ENCODE measurements at places on chromosomes 6 and 20.

- DNase-seq = no peak
Observed at GRCh38 chr6:169253337-169254238, at the start of gene THBS2. THBS2 (minus strand) TSS chr6:169253846; CDS start chr6:169250784, 3,062 bp downstream.

GRCh38 chr6:2615251-2615650 is 135.5 kb downstream of the MYLK4 start:
- no peak for DNase-seq

- no peak for DNase-seq
Observed at GRCh38 chr6:134544737-134545136, 226.8 kb upstream of the SGK1 start.

- DNase-seq = no peak
Observed at GRCh38 chr6:128259029-128259724, 261.2 kb downstream of the PTPRK start.

GRCh38 chr6:39003072-39003471 is 45.5 kb upstream of the GLP1R start:
- no peak for DNase-seq

DNA sequence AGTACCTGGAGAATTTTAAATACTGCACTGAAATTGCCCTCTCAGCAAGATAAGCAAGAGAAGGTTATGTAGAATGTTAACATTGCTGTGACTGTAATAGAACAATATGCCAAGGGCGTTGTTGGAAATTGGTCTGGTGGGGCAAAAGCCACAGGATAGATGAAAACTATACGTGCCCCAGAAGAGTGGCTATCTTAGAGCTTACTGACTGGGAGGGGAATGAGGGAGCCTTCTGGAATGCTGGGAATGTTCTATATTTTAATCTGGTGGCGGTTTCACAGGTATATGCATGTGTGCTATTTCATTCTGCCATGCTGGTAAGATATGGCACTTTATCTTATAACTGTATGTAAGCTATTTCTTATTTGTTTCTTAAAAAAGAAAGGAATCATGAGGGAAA is 35.2 kb upstream of the YWHAB start:
- DNase-seq = no peak

GRCh38 chr6:1631251-1631650 is 21.5 kb downstream of the FOXC1 start:
- DNase-seq = no peak

- no peak for DNase-seq
Observed at GRCh38 chr20:17500271-17500670, 30.9 kb downstream of the BFSP1 start.

- no peak for DNase-seq
Observed at GRCh38 chr20:34493646-34494045, 22.6 kb upstream of the DYNLRB1 start.

DNA sequence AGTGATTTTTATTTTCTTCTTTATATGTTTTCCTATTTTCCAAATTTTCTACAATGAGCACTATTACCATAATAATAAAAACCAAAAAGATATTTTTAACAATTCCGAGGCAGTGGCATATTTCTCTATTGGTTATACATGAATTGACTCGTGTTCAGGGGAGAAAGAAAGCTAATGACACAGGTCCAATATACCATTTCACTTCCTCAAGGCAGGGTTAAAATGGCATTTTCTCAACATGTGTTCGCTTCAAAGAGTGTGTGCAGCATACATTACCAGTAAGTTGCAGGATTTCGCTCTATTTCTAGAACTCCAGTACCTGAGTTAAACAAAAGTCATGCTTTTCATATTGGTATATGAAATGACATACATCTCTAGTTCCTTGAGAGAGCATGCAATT is 35.1 kb upstream of the DTNBP1 start:
- DNase-seq = no peak

DNA sequence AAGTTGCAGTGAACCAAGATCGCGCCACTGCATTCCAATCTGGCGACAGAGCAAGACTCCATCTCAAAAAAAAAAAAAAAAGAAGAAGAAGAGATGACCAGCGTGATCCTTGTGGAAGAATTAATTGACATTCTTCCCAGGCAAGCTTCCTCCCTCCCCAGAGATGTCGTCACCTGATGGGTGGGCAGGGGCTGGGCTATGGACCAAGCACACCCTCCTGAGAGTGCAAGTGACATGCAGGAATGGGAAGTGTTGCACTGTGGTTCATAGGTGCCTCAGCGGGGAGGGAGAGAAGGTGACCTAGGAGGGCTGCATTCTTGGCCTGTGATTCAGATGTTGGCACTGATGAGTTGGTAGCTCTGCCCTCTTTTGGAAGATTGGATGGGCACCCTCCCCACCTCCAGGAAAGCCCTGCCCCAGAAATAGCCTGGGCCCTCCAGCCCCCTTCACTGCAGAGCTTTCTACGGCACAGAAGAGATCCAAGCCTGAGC is 37.8 kb downstream of the TAF8 start:
- DNase-seq = no peak

- DNase-seq = no peak
Observed at GRCh38 chr6:56235245-56235644, 12.1 kb downstream of the COL21A1 start.

GRCh38 chr6:34094474-34095135 is 51.3 kb downstream of the GRM4 start:
- DNase-seq = no peak

- DNase-seq = no peak
Observed at GRCh38 chr6:77415706-77416105, 47.6 kb downstream of the HTR1B start.

GRCh38 chr6:11615214-11615602 is 77.7 kb downstream of the TMEM170B start:
- no peak for DNase-seq

- DNase-seq = no peak
Observed at GRCh38 chr6:9825526-9825925, 589.3 kb downstream of the TFAP2A start.

DNA sequence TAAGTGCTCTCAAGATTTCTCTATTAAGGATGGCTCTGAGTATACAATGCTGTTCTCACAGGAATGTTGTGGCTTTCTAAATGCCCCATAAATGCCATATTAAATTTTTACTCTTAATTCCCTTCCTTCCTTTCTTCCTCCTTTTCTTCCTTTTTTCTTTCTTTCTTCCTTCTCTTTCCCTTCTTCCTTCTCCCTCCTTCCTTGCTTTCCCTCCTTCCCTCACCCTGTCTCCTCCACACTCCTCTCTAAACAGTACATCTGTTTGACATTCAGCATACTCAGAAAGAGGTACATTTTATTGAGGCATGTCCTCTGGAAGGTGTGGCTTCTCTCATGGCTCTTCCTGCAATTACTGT is 433 bp upstream of the SLC17A1 start:
- DNase-seq = no peak

- no peak for DNase-seq
Observed at GRCh38 chr6:89026151-89026550, 54.4 kb upstream of the PNRC1 start.

DNA sequence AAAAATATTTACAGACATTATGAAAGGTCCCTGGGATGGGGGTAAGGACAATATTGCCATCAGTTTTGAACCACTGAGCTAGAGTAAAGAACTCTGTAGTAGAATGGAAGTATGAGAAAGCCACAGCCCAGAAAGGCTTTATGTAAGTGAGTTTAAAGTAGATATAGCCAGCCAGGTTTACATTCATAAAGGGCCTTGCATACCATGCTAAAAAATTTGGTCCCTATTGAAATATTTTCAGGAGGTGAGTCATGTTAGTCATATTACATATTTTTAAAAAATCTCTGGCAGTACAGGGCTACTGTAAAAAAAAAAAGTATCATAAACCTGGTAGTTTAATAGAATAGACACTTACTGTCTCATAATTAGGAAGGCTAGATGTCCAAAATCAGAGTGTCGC is 3.5 kb downstream of the ZKSCAN8 start:
- no peak for DNase-seq

DNA sequence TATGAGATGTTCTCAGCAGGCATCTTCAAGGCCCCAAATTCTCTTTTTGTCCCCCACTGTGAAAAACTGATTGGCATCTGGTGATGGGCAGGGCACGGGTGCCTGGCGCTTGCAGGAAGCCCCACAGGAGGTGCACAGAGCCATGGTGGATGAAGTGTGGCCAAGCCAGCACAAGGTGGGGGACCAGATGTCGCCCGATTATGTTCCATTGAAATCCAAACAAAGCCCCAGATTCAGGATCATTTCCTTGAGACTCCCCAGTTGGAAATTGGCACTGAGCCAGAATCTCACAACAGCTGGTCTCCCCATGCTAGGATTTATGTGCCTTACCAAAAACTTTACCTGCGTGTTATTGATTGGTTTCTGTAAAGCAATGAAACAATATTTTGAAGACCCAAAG is 186.1 kb downstream of the ADAT2 start:
- DNase-seq = no peak

DNA sequence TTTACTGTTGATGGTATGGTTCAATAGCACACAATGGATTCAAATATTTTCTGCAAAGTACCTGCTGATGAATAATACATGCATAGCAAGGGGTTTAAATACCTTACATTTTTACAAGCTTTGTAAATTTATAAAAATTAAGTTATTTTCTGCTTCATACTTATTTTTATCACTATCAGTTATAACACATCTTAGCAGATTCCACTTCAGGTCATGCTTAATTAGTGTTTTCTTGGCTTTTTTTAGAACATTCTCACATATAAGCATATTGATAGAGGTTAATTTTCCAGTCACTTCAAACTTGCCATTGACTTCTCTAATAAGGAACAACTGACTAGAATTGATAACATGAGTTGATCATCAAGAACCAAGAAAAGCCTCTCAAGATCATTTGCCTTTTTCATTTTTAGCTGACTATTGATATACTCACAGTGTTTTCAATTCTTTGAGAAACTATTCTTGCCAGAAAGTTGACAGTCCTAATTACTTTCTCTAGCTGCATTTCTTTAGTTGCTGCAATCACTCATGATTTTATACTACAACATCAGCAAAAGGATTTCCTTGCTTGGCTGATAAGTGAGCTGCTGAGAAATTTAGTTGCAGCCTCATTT is 25.8 kb downstream of the PTCHD4 start:
- no peak for DNase-seq

- DNase-seq = no peak
Observed at GRCh38 chr6:63347599-63347998, 27.8 kb upstream of the LGSN start.

DNA sequence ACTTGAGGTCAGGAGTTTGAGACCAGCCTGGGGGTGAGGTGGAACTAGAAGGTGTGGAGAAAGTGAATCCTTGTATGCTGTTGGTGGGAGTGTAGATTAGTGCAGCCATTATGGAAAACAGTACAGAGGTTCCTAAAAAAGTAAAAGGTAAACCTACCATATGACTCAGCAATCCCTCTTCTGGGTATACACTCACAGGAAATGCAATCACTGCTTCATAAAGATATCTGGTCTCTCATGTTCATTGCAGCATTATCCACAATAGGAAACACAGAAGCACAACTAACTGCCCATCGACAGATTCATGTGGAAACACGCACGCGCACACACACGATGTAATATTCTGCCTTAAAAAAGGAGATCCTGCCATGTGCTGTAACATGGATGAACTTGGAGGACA is 66.7 kb downstream of the CDC5L start:
- DNase-seq = no peak

DNA sequence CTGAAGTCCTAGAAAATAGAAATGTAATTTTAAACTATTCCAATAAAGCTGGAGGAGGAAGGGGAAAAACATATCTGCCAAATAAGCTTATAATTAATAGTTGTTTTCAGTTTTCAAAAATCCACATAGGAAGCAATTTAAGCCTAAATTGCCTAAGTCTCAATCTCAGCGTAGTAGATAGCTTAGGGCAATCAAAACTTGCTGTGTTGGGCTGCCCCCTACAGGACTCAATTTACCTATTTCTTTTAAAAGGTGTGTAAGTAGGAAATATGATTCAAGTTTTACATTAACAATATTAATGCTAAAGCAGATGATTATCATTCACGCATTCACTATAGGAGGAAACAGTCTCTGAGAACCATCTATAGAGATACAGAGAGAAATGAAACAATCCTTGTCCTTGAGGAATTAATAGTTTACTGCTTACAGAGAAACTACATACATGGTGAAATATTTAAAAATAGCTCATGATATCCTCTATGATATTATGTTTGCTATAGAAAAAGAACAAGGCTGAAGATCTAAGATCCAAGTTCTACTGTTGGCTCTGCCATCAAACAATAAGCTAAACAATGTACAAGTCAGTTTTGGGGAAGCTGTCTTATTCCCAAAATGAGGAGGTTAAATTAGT is 102.1 kb downstream of the ATG5 start:
- peak; percentile 38 for DNase-seq

GRCh38 chr6:53266553-53267090 is 82.1 kb downstream of the ELOVL5 start:
- DNase-seq = no peak

DNA sequence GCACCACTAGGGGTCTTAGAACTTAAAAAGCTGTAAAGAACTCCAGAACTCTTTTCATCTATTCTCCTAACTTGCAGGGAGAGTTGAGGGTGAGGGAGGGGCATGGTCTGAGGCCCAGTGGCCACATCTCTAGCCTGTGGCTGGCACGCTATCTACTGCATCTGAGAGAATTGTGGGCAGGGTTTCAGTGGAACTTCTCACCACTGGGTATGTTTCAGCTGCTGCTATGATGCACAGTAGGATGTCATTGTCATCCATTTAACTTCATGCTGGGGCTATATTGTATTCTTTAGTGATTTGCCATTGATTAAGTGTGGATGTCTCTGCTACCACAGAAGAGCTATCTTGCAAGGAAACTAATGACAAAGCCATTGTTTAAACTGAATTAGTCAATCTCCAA is 4.5 kb downstream of the TMEM14A start:
- no peak for DNase-seq

DNA sequence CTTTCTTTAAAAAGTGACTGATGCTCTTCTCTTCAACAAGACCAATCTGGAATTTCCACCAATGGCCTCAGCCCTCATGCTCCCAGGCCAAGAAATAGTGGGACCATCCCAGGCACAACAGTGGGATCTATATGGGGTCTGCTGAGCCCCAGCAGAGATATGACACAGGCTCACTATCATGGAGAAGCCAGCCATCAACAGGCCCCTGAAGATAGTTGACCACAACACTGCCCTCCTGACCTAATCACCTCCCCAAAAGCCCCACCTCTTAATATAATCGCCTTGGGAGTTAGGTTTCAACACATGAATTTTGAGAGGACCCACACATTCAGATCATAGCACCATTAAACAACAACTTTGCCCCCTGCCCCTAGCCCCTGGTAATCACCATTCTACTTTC is 16.8 kb upstream of the MCM3 start:
- DNase-seq = no peak
